ENCODE measurements at places on chromosomes 5 and 9.

DNA sequence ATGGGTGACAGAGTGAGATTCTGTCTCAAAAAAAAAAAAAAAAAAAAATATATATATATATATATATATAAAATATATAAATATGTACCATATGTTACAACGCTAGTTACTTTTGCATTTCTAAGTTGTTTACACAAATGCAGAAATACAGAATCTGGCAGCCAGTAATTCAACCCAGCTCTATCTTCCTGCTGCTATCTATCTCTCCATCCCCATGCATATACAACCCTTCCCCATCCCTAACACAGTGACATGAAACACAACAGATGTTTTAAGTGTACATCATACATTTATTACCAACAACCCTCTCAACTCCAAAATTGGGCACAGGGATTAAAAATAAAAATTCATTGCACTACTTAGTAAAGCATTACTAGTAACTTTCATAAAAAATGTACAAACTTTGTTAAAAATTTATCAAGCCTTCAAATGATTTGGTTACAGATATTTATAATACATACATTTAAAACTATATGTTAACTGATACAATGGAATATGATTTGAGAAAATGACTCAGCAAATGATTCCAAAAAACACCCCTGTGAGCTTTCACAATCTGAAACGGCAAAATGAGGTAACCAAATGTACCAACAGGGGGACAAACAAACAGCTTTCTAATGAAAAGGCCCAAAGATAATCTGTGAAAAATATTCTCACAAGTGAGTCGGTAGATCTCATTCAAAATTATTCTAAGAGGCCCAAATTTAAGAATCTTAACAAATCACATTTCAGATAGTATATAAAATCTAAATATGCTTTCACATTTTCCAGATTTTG, 63.8 kb downstream of the RNF38 start:
- DNase-seq: no peak

GRCh38 chr9:15103290-15103689, 193.1 kb upstream of the FREM1 start:
- no peak for DNase-seq

GRCh38 chr9:119836036-119836435, 466.8 kb upstream of the BRINP1 start:
- no peak for DNase-seq

GRCh38 chr9:71213633-71214032, 92.2 kb upstream of the TRPM3 start:
- no peak for DNase-seq

DNA sequence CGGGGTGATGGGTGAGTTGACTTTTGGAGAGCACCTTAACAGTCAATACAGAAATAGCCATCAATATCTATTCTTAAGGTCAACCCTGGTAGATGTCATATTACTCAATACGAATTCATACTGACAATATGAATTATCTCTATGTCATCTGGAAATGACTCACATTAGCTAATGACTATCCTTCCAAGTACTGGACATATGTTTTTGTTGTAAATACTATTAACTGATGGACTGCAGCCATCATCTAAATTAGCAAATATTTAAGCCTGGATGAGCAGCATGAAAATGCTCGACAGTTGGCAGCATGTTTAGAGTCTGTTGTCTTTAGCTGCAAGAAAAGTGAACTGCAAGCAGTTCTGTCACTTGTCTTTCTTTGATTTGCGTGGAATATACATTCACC, 19.6 kb upstream of the ISOC1 start:
- DNase-seq: no peak

DNA sequence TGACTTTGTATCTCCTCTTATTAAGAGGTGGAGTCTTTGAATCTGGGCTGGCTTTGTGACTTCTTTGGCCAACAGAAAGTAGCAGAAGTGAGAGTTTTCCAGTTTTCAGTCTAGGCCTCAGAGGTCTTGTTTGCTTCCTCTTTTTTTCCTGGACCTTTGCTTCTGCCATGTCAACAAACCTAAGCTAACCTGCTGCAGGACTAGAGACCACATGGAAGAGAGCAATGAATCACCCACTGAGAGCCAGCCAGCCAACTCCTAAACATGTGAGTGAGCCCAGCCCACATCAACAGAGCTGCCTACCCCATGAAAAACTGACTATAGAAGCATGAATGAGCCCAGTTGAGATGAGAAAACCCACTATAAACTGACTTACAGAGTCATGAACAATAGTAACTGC, 29.9 kb downstream of the MRPL22 start:
- DNase-seq: no peak

- DNase-seq: no peak
These were observed 278.7 kb downstream of the PARP8 start for GRCh38 chr5:50945139-50945538.

DNA sequence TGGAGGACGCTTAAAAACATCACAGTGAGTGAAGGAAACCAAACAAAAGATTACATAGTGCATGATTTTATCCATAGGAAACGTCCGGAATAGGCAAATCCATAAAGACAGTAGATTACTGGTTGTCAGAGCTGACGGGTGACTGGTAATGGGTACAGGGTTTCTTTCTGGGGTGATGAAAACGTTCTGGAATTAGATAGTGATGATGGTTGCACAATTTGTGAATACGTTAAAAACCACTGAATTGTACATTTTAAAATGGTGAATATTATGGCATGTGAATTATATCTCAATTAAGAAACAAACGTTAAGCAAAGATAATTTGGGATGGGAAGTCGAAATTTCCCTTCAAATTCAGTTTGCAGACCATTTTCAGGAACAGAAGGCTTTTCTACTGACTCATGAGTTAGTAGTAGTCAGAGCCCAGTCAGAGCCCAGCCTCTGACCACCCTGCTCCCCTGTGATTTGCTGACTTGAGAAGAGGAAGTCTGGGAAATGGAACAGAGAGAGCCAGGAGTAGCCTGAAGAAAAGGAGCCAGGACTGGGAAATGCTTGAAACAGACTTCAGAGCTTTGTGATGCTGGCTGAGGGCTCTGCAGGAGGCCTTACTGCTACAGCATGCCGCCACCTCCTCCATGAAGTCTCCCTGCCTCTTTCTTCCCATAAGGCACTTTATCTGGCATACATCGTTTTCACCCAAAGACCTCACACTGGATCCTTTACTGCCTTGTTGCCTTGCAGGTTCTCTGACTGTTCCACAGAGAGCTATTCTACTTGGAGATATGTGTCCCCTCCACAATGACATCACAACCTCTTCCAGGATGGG, 46.4 kb upstream of the CTNNA1 start:
- DNase-seq: no peak

- no peak for DNase-seq
These were observed 224.6 kb downstream of the SYK start for GRCh38 chr9:91026266-91026665.

DNA sequence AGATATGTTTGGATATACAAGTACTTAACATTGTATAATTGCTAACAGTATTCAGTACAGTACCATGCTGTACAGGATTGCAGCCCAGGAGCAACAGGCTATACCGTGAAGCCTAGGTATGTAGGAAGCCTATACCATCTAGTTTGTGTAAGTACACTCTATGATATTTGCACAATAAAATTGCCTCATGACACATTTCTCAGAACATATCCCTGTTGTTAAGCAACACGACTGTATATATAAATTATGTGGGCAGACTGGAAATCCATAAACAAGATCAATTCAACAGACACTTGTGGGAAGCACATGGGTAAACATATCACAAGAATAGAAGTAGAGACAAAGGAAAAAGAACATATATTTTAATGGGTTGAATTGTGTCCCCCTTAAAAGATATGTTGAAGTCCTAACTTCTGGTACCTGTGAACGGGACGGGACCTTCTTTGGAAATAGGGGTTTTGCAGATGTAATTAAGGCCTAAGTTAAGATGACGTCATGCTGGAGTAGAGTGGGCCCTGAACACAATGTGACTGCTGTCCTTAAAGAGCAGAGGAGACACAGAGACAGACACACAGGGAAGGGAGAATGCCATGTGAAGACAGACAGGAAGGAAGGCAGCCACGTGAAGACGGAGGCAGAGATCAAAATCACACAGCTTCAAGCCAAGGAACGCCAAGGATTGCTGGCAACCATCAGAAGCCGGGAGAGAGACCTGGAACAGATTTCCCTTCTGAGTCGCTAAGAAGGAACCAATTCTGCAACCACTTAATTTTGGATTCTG, 76.3 kb downstream of the SCAI start:
- no peak for DNase-seq

- peak; percentile 10 for DNase-seq
These were observed 36.2 kb upstream of the OTULIN start for GRCh38 chr5:14628346-14628745.

DNA sequence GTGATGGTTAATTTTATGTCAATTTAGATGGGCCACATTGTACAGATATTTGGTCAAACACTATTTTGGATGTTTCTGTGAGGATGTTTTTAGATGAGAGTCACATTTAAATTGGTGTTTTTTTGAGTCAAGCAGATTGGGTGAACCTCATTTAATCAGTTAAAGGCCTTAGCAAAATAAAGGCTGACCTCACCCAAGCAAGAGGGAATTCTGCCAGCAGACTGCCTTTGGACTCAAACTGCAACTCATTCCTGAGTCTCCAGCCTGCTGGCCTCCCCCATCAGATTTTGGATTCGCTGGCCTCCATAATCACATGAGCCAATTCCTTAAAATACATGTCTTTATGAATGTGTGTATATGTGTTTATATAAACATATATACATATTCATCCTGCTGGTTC, 282.7 kb upstream of the POU5F2 start:
- no peak for DNase-seq

DNA sequence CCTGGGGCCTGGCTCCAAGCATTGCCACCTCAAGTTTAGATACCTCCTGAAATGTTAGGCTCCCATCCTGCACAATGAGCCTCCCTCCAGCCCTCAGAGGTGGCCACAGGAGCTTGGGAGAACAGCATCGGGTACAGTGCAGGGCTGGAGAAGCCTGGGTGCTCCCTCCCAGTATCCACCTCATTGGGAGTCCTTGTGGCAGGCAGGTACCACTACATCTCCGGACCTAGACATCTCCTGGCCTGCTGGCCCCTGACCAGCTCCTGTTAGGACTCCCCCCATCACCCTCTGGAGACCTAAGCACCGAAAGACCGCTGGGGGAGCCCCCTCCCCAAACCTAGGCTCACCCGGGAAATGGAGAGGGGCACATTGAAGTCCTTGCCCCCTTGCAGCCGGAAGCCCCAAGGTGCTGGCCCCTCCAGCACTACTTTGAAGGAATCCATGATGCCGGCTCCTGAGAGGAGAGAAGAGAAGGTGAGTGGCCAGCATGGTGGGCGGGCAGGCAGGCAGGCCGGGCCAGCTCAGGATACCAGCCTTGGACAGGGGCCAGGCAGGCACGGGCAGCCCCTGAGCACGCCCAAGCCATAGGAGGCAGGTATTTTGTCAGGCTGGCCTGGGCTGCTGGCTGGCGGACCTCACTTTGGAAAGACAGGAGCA, 1.2 kb downstream of the PDLIM7 start:
- no peak for DNase-seq

- no peak for DNase-seq
These were observed 233.8 kb downstream of the CCDC171 start for GRCh38 chr9:15786616-15787015.

DNA sequence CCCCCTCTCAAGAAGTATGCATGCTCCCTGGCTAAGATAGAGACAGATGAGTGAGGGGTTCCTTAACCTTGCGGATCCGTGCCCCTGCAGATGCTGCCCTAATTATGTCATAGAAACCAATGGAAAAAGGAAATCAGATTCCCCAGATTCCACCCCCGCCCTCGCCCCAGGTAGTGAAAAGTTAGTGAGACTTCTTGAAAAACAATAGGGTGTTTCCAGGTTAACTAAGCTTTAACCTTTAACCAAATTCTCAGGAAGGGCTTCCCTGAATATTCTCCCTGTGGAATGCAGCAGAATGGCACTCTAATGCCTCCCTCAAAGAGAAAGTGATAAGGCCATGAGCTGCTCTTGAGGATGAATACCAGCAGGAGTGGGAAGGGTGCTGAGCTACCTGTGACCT, 116.0 kb upstream of the RANBP3L start:
- no peak for DNase-seq

GRCh38 chr9:89189215-89189614, 10.6 kb upstream of the SHC3 start:
- DNase-seq: no peak

DNA sequence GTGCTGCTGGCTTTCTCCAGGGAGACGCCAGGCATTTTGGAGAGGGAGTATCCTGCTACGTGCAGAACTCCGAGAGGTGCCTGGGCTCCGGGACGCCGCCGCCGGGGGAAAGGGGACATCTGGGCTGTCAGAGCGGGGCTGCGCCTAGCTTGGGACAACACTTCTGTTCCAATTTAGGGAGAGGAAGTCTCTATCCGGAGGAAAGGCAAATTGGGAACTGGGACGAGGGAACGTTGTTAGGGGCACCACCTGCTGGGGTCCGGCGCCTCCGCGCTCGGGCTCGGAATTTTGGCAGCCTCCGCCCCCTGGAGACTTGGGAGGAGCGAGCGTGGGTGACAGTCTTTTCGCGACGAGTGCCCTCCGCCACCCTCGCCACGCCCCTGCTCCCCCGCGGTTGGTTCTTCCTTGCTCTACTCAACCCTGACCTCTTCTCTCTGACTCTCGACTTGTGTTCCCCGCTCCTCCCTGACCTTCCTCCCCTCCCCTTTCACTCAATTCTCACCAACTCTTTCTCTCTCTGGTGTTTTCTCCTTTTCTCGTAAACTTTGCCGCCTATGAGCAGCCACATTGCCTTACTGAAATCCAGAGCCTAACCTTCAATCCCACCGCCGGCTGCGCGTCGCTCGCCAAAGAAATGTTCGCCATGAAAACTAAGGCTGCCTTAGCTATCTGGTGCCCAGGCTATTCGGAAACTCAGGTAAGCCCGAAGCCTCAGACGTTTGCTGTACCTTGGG, 1.6 kb downstream of the TSLP start:
- peak; percentile 48 for DNase-seq

DNA sequence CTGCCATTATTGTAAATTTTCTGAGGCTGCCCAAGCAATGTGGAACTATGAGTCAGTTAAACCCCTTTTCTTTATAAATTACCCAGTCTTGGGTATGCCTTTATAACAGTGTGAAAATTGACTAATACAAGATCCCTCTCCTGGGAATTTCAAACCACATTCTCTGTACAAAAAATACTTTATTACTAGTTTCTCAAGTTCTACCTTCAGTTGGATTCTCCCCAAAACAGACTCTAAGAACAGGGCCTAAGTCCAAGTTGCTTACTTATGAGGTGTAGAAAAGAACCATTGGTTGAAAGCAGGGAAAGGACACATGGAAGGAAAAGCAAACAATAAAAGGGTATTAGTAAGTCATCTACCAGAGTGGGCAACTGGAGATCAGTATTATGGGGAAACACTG, 343.2 kb downstream of the TMEM232 start:
- DNase-seq: no peak

Measured in hematopoietic multipotent progenitor cell (in vitro differentiated cells).